ENCODE measurements at places on chromosomes 5 and 9.
A peak's percentile ranks its signal among the peaks of the same experiment; 100 is the strongest.

DNA sequence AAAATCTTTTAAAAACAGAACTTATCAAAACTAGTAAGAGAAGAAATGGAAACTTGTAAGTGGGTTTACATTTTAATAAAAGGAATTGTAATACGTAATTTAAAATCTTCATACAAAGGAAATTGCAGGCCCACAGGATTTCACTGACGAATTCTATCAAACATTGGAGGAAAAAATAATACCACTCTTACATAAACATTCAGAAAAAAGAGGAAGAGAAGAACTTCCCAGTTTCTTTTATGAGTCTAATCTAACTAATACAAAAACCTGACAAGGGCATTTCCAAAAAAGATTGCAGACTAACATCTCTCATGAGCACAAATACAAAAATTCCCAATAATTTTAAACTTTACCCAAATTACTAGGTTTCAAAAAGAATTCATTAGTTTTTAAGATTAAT lies 149.0 kb downstream of the RANBP17 start:
- no peak for DNase-seq

GRCh38 chr9:114070188-114071103 lies 7.7 kb downstream of the AMBP start:
- no peak for DNase-seq

DNA sequence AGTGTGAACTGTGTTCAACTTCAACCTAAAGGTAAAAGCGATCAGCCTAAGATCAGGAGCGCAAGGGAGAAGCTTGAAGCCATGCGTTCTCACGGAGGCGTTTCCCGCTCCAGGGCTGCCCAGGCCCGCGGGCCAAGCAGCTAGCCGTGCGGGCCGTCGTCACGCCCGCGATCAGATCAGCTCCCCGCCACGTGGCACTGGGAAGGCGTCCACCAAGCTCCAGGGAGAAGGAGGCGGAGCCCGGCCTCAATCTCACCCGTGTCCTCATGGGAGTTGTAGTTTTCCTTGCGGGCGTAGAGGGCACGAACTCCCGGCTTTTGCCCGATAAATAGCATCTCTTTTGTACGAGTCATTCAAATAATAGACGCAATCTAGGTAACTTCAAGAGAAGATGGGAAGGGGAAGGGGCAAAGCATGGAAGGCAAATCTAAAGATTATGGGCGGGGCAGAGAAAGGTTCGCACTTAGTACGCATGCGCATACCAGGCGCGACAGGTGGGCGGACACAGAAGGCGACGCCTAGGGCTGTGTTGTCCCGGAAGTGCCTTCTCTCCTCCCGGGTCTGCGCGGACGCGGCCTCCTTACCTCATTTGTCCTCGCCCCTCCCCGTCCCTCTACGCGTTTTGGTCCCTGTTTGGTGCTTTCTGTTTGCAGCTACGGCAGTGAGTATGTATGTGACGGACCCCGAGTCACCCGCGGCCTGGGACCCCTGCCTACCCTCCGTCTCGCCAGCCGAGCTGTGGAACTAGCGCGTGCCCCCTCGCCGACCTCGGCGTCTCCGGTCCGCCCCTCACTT lies 40.8 kb upstream of the ZCCHC7 start:
- peak; percentile 90 for DNase-seq

DNA sequence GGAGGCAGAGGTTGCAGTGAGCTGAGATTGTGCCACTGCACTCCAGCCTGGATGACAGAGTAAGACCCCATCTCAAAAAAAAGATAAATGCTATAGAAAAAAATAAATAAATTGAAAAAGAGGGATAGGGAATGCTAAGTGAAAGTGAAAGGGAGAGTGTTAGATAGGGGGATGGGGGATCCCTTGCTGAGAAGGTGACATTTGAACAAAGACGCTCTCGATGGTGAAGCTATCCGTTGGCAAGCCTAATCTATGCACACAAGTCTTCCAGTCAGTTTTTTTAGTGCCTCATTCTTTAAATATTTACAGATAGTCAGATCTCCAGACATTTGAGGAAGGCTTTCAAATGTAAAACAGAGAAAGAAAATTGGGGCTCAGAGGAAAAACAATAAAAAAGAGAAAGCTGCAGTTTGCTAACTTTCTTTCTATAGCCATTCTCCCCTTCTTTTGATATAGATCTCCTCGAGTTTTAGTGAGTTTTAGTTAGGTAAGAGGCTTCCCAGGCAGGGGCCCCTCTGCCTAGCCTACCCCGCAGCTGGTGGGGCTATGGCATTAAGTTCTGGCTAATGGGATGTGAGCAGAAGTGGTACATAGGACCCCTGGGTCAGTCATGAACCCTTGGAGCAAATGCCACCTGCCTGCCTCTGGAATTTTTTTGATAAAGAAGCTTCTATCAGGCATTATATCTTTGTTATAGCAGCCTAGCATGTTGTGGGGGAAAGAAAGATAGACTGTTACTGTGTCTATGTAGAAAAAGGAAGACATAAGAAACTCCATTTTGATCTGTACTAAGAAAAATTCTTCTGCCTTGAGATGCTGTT lies 12.0 kb downstream of the GLRX start:
- DNase-seq: no peak

GRCh38 chr5:56328753-56329560 lies 95.8 kb upstream of the ANKRD55 start:
- no peak for DNase-seq

DNA sequence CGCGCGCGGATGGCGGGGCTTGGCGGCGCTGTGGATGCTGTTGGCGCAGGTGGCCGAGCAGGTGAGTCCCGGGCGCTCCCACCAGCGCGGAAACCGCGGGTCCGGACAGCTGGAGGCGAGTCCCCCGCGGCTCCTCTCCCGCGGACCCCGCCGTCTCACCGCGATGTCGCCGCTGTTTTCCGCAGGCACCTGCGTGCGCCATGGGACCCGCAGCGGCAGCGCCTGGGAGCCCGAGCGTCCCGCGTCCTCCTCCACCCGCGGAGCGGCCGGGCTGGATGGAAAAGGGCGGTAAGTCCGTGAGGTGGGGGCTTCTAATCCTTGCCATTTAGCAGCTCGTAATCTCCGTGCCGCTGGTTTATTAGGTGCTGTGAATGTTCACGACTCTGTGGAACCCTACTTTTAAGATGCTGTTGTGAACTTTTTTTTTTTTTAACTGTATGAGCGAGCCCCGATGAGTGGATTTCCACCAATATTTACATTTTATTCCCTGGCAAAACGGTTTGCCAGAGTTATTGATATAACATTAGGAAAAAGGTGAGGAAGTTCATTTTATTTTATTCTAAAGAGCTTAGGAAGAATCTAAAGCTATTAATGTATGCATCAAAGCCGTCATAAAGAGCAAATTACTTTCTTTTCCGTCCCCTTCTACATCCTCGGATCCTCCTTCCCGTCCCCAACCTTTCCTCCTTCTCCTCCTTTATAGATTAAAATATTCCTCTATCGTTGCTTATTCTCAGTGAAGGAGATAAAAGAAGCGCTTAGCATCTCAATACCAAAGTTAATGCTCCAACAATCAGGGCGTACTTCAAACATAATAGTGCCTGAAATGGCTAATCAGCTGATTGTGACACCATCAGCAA lies 579 bp downstream of the ADAMTS16 start:
- DNase-seq: no peak

GRCh38 chr9:97484134-97484533 lies 17.3 kb upstream of the TMOD1 start:
- DNase-seq: no peak

- no peak for DNase-seq
These were observed 46.5 kb upstream of the VDAC1 start for GRCh38 chr5:134051305-134051704.

DNA sequence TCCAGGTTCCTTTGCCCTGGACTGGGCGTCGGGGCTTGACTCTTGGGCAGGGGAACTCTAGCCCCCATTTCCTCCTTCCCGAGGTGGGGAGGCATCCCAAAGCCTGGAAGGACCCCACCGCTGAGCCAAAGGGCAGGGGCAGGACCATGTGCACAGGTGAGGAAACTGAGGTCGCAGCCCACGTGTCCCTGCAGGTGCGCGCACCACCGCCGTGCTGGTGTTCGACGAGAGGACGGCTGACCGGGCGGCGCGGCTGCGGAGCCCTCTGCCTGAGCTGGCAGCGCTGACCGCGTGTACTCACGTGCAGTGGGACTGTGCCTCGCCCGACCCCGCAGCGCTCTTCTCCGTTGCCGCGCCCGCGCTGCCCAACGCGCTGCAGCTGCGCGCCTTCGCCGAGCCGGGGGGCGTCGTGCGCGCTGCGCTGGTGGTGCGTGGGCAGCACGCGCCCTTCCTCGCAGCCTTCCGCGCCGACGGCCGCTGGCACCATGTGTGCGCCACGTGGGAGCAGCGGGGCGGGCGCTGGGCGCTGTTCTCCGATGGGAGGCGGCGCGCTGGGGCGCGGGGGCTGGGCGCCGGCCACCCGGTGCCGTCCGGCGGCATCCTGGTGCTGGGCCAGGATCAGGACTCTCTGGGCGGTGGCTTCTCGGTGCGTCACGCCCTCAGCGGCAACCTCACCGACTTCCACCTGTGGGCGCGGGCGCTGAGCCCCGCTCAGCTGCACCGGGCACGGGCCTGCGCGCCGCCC lies 2.8 kb downstream of the ADGRD2 start:
- DNase-seq: no peak

DNA sequence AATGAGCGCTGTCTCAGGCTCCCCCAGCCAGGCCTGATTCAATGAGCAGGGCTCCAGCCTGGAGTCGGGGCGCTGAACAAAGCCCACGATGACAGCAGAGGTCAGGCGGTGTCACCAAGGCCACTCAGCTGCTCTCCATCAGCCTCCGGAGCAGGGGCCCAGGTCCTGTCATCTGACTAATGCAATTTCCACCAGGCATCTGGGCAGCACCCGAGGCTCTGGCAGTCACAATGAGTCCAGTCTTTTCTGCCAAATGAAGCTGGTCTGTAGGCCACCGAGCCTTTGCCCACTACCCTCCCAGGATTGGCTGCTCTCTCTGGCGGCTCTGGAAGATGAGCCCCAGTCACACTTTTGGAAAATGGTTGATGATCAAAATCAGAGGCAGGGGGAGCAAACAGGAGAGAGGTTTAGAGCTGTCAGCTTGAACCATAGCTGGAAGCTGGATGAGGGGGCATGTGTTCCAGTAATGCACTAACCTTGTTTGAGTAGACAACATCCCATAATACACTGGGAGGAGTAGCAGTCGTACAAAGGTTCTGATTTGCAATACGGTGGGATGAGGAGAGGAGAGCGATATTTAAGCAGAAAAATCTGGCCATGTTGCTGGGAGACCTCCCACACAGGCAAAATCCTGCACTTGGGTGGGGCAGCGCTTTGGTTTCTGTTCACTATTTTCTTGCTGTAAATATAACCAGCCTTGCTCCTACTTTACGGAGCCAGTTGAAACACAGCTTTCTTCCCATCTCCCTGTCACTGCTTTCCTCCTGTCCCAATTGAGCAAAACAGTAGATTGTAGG lies 306.4 kb upstream of the PANK3 start:
- no peak for DNase-seq

GRCh38 chr9:72305707-72306106 lies 59.3 kb downstream of the ZFAND5 start:
- no peak for DNase-seq

DNA sequence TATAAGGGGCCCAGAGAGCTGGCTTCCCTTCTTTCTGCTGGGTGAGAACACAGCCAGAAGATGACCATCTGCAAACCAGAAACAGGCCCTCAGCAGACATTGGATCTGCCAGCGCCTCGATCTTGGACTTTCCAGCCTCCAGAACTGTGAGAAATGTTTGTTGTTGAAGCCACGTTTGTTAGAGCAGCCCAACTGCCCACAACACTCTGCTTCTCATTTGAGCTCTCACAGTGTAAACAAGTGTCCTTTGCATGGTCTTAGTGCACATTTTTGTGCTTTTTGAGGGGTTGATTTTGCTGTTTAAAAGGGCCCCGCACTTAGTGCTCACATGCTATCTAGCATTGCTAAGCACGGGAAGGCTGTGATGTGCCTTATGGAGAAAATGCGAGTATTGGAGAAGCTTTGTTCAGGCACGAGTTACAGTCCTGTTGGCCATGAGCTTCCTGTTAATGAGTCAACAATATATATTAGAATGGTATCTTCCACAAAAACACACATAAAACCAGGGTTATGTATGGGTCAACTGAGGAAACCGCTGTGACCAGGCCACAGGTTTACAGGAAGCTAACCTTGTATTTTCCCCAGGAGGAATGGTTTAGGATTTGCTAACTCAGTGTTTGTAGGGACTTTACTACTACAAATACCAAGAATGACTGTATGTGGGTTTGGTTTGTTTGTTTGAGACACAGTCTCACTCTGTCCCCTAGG lies 11.9 kb downstream of the CMBL start:
- no peak for DNase-seq

DNA sequence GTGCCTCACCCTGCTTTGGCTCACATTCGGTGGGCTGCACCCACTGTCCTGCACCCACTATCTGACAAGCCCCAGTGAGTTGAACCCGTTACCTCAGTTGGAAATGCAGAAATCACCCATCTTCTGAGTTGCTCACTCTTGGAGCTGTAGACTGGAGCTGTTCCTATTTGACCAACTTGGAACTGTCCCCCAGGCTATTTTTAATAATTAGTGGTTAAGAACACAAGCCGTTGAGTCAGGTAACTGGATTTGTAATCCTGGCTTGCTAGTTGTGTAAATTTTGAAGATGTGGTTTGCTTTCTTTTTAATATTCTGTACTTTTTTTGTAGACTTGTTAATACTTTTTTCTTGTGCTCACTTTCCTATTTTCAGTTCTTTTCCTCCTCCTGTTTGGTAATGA lies 81.2 kb downstream of the CNTLN start:
- no peak for DNase-seq

DNA sequence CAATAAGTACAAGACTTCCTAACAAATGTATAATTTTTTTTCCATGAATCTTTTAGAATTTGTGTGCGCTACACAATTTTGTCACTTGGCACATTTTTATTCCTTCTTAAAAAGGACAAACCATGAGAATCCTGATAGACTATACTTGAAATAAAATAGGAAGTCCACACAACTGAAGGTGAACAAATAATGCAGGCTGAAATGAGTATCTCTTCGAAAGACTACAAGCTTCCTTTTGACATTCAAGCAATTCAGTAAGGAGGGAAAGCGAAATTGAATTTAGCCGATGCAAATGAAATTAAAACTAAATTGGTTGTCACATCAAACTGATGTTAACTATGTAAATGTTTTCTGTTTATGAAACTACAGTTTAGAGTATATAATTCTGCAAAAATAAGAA lies 374.4 kb upstream of the CCNH start:
- DNase-seq: no peak

- DNase-seq: no peak
These were observed 955 bp upstream of the GALNT12 start for GRCh38 chr9:98806394-98807035.

DNA sequence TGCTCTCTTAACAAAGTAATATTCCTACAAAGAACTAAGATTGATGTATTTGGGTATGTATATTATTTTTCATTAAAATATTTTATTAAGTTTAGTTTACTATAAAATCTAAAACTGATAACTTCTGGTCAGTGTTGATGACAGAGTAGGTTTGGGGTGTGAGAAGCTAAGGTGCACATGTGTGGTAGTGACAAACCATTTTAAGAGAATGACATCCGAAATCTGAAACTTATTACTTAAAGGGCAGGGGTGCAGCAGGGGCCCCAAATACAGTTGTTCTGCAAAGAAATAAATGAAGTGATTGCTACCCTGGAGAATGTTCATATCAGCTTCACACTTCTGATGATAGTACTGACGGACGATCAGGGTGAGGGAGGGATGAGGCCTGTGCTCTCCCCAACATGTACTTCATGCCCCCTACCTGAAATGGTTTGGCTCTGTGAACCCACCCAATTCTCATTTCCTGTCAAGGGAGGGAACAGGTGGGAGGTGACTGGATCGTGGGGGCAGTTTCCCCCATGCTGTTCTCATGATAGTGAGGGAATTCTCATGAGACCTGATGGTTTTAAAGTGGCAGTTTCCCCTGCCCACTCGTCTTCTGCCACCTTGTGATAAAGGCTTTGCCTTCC lies 125.3 kb upstream of the RFX3 start:
- DNase-seq: no peak

GRCh38 chr5:153461341-153461740 lies 29.1 kb upstream of the GRIA1 start:
- DNase-seq: no peak
